ENCODE measurements at places on chromosomes 6 and 20.

- no peak for DNase-seq
These were observed 206.8 kb upstream of the ARG1 start for GRCh38 chr6:131366223-131366622.

- no peak for DNase-seq
These were observed 109.1 kb downstream of the C6orf58 start for GRCh38 chr6:127686084-127686483.

GRCh38 chr6:19410481-19410880, 426.7 kb upstream of the ID4 start:
- DNase-seq = no peak

GRCh38 chr6:163748886-163749285, 334.4 kb downstream of the QKI start:
- no peak for DNase-seq

GRCh38 chr20:63765082-63765873, 25.7 kb downstream of the SLC2A4RG start:
- no peak for DNase-seq

DNA sequence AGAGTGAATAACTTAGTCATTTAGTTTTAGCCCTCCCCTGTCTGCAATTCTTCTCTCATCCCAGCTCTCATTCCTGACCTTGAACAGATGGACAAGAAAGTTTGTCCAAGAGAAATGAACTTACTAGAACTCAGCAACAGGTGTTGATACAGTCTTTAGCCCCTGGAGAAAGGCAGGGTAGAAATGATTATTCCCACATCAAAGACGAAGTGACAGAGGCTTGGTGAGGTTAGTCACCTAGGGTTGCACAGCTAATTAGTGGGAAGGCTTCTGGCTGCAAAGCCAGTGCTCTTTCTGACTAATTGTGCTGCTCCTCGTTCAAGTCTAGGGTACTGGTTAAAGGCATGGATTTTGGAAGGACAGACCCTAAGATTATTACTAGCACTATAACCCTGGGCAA, 4.5 kb downstream of the ZDHHC14 start:
- DNase-seq = no peak

DNA sequence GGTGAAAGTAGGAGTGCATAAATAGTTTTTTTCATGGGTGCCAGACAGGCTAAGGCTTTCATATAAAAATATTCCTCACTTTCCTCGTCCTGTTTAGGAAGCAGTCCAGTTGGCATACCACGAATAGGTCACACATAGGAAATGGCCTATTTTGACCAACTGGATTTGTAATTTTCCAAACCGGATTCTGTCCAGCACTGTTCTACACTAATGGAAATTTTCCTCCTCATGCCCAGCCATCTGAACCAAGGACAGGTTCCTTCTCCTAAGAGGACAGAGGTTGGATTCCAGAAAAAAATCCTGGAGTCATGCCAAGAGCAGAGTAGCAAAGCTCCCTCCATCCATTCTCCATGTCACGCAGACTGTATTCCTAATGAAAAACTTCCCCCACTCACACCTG, 43.1 kb downstream of the PANK2 start:
- DNase-seq = no peak

GRCh38 chr6:163971841-163972838, 557.6 kb downstream of the QKI start:
- DNase-seq = no peak

DNA sequence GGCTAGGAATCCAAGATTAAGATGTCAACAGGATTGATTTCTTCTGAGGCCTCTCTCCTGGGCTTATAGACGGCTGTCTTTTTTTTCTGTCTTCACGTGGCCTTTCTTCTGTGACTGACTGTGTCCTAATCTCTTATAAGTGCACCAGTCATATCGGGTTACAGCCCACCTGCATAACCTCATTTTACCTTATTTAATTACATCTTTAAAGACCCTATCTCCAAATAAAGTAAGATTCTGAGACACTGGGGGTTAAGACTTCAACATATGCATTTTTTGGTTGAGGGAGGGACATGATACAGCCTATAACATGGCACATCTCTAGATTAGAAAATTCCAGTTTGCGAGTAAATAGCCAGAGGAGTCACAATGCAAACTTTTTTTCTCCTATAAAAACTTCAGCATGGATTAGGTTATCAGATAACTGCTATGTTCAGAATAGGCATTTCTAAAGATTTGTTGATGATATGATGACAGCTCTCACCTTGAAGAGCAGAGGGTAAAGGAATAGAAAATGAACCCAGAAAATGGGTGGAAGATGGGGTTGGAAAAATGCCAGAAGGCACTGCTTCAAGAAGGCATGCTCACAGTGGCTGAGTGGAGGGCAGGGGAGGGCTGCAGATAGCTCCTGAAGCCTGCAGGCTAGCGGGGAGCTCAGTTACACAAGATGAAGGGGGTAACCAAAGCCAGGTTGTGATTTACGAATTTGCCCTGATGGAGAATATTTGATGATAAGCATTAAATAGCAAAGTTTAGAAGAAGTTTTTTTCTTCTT, 8.7 kb upstream of the PDE7B start:
- DNase-seq = no peak

DNA sequence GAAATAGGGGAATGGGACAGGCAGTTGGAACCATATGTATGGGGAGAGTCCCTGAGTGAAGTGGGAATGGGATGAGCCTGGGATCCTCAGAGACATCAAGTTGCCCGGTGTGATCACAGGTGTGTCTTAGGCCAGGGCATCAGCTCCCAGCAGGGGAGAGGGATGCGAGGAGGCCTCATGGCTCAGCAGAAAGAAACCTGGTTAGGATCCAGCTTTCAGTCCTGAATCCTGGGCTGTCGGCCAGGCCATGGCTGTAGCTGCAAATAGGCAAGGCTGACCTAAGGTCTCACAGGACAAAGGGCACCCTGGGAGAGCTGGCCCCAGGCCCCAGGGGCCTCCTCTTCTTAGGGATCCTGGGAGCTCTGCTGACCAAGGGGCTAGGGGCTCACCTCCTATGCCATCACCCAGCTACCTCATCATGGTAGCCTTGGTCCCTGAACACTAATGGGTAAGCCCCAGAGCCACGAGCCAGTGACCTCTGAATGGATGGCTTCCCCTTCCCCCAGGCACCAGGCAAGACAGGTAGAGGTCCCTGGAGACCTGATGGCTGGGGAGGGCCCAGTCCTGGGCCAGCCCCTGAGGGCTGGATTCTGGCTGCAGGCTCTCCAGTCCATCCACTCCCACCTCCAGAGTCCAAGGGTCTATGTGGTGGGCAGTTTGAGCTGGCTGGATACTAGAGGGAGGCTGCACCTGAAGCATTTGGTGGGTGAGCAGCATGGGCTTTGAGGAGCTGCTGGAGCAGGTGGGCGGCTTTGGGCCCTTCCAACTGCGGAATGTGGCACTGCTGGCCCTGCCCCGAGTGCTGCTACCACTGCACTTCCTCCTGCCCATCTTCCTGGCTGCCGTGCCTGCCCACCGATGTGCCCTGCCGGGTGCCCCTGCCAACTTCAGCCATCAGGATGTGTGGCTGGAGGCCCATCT, at the start of gene SLC22A7:
TSS of gene SLC22A7 (plus strand) at position 617 of the 921 bp plus-strand sequence. CDS start at position 716, 99 bp downstream.
- DNase-seq = no peak

DNA sequence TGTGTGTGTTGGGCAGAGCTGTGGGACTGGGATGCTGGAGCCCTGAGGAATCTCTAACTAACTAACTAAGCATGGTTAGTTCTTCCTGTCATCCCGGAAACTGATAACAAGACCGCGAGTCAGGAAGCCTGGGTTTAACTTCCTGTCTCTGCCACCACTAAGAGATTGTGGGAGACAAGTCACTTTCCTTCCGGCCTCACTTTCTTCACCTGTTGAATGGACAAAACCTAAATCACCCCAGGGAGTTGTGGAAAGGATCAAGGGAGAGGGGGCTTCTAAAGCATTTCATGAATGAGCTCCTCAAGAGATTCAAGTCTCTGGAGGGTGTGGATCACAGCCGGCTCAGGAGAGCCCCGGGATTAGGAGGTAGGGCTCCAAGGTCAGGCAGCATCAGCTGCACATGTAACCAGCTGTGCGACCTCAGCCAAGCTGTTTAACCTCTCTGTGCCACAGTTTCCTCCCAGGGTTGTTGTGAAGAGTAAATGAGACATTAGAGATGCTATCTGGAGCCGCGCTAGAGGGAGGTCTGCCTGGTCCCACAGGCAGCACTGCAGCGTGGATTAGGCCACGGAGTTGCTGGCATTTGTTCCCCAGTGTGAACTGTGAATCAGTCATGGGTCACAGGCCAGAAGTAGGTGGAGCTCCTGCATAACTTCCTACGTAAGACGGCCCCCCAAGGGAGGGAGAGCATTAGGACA, 105.1 kb downstream of the TOX2 start:
- DNase-seq = no peak

- DNase-seq = no peak
These were observed 11.5 kb downstream of the PMEPA1 start for GRCh38 chr20:57698116-57698866.

DNA sequence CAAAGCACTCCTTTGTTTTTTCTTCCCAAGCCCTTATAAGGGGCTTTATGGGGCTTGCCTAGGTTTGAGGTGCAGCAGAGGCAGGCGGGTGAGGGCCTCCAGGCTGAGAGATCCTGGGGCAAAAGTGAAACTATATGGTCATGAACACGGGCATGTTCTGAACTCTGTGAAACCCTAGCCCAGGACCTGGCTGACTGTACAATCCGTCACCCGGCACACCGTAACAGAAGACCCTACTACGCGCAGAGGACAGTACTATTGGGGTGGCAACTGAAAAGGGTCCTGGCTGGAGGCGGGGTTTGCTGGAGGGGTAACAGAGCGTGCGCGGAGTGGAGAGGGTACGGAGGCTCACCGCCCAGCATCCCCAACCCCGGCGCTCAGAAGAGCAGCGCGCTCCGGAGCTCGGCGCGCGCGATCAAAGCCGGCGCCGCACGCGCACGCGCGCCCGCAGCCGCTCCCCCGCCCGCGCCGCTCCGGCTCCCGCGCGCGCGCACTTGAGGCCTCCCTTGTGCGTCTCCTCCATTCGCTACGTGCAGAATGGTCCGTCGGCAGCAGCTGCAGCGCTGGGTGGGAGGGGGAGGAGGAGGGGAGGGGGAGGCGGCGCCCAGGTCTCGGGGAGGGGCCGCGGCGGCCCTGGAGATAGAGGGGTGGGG, 54.2 kb downstream of the MRPL14 start:
- no peak for DNase-seq

GRCh38 chr6:71049198-71049770, 92.4 kb upstream of the B3GAT2 start:
- no peak for DNase-seq

- DNase-seq = no peak
These were observed 144.4 kb upstream of the SSTR4 start for GRCh38 chr20:22890594-22891300.

DNA sequence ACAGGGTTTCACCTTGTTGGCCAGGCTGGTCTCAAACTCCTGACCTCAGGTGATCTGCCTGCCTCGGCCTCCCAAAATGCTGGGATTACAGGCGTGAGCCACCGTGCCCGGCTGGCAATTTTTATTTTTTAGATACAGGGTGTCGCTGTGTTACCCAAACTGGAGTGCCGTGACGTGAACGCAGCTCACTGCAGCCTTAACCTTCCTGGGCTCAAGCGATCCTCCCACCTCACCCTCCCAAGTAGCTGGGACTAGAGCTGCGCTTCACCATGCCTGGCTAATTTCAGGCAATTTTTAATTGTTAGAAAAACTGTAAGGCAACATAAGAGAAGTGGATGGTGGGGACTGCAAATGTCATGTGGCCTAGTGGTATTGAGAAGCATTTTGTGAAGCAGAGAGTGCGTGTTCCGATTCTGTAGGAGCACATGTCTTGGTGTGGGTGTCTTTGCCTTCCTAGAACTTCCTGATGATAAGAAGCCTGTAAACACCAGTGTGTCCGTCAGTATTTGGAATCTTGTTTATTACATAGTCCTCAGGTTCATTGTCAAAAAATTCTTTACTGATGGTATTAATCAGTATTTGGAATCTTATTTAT, 18.0 kb downstream of the JARID2 start:
- no peak for DNase-seq

DNA sequence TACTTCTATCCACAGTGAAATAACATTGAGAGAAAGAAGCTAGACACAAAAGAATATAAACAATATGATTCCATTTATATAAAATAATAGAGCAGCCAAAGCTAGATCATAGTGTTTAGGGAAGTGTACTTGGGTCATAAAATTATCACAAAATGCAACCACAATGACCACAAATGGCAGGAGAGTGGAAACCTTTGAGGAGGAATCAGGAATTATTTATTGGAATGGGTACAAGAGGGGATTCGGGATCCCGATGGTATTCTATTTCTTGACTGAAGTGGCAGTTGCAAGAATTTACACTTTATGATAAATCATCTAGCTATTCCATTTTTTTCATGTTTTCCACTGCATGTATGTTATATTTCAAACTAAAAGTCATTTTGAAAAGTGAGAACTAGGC, 76.1 kb downstream of the IPCEF1 start:
- DNase-seq = no peak

DNA sequence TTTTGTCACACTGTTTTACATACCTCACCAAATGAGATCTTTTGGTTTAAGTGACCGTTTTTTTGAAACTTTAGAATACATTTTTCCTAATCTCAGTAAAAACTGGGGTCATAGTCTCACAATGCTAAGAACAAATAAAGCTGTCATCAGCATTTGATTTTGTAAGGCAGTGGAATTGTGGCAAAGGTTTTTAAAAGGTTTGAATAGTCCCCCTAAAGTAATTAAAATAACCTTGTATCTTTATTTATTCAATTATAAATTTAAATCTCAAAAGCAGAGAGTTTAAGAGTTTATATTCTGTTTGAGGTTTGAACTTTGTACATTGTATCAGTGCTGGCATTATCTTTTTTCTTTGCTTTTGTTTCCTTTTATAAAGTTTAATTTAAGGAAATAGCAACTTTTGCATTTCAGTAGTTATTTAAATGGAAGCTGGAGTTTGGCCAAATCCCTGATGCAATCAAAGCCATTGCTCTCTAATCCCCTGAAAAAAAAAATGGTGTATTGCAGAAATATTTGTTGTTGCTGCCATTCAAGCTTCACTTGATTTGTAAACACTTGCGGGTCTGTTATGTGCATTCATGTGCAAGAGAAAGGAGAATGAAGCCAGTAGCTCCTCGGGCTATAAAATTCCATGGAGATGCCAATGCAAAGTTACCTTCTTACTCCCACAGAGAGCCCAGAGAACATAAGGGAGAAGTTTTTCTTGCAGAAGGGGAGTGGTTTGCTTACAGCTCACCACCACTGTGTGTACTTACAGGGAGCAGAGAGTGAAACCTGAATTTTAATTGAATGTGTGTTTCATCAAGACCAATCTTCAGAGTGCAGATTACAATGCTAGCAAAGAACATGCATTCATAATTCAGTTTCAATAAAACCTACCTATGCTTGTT, 391.8 kb downstream of the ARHGAP18 start:
- no peak for DNase-seq

DNA sequence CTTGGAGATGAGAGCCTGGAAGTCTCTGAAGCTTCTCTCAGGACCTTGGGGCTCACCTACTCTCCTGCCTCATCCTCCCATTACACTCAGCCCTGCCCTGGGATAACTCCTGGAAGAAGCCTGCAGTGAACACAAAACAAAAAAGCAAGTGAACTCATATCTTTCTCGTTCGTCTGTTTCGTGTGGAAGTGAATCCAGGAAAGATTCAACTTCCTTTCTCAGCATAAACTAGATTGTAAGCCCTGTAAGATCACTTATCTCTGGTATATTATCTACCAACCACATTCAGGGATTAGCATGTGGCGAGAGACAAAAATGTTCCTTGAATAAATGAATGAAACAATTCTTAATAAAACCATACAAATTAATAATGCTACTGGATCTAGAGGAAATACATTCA, 36.5 kb upstream of the FAM83C start:
- DNase-seq = no peak

- no peak for DNase-seq
These were observed 43.2 kb downstream of the YTHDF1 start for GRCh38 chr20:63172726-63173125.

Data from NCI-H1436 treated with DMSO at 0.1 percent for 48 hours (cell line).